Endodermal cell (in vitro differentiated cells): ENCODE measurements at places on chromosomes 1 and 21. TPM values are rescaled to one million over a fixed set of nuclear protein-coding genes. Genes with fewer than 3 reads are reported as not detected.

DNA sequence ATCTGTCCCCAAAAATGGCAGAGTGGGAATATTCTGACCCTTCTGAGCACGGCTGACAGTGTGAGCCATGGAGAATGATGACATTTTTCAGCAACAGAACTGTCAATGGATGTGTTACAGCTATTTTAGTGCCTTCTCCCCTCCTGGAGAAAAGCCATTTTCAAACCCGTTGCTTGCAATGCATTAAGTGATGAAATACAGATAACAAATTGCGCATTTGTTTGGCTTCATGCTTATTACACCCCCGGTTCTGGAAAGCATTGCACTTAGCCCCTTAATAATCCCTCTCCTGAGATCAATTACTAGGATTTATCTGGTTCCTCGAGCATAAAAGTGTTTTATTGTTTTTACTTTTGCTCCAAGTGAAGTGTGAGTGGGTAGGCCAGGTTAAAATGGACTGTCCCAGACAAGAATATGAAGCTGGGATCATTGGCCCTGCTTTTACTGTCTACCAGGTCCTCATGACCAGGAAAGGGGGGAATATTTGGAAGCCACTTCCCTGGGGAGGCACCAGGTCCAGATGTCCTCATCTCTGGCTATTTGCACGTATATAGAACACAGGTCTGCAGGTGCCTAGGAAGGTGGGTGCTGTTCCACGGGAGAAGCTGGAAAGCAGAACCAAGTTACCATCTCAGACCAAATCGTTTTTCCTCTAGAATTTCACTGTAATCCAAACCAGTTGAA is 37.5 kb upstream of the HHAT start:
- no peak for DNase-seq

TSSK3 gene
- total RNA-seq: 3.8 to 6.4 TPM (median 6.2 TPM) in 3 replicates

ACTA1 gene
- total RNA-seq: 8.0 to 11.5 TPM (median 8.2 TPM) in 3 replicates

- DNase-seq: no peak
Observed at GRCh38 chr1:13667691-13668090, 32.3 kb upstream of the PRDM2 start.

FYB2 gene
- 7.8 and 8.2 TPM in 2 replicates for total RNA-seq

- DNase-seq: no peak
Observed at GRCh38 chr1:24764848-24765247, 19.6 kb downstream of the CLIC4 start.

- DNase-seq: peak; percentile 82
Observed at GRCh38 chr1:997993-998744, 1.7 kb downstream of the HES4 start.

WNT9A gene
- total RNA-seq: 1.5 and 1.7 TPM in 2 replicates

DNA sequence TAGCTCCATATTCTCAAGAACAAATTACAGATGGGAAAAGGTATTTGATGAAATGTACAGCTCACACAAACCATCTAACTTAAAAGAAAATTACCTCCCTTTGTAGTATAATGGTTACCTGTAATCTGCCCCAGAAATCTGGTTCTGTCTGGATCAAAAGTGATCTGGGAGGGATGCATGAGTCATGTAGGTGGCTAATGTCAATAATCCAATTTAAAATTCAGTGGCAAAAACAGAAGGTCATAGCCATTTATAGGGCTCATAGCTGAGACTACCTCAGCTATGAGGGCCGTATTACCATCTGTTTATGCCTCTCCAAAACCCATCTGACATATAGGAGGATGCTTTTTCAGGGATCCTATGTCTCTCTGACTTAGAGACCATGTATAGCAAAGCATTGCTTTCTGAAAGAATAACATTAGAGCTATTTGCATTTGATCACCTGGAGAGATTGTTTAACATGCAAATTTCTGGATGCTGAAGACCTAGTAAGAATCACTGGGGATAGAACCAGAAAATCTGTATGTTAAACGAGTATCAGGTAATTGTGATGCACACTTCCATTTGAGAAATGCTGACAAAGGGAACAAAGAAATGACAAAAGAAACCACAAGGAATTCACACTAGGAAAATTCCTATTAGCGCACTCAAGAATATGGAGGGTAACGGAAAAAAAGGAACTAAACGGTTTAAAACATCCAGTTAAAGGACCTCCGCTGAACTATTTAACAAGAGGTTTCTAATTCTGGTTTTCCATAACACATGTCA is 17.6 kb downstream of the PAXBP1 start:
- DNase-seq: no peak

RIMS3 gene
- total RNA-seq: 7.5 and 8.0 TPM in 2 replicates

LCE1D gene
- total RNA-seq: not detected in 3 replicates

RAB7B gene
- 0.09 TPM in 1 of 2 replicates, not detected in the other for total RNA-seq

PRPF38A gene
- total RNA-seq: 63.2 to 75.6 TPM (median 74.3 TPM) in 3 replicates

- no peak for DNase-seq
Observed at GRCh38 chr1:223514644-223515043, 121.4 kb downstream of the CCDC185 start.

- no peak for DNase-seq
Observed at GRCh38 chr21:15793550-15794235, 63.9 kb downstream of the USP25 start.

GRCh38 chr21:44571844-44572782 is 1.4 kb upstream of the KRTAP10-4 start:
- no peak for DNase-seq

GRCh38 chr1:226529891-226530290 is 18.7 kb upstream of the STUM start:
- peak; percentile 36 for DNase-seq
